Posterior cingulate gyrus (tissue), 11 donors: ENCODE measurements at places on chromosomes 1 and 21.
A peak's percentile ranks its signal among the peaks of the same experiment; 100 is the strongest.

DNA sequence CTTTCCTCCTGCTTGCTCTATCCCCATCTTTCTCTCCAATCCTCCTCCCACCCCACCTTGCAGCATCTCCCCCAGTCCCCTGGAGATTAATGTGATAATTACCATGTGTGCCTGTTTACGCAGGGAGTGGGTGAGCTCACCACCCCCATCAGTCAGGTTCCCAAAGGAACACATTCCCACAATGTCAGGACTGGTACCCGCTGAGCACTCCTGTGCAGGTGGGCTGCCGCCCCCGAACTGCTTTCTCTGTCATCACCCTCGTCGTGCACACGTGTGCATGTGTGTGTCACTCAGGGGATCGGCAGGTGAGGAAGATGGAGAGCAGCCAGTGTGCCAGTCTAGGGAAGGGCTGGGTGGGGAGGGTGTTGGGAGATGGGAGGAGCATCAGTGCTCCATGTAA, 163.4 kb downstream of the CACNA1E start:
- DNase-seq: no peak

- DNase-seq: no peak
These were observed 5.3 kb upstream of the HSPA13 start for GRCh38 chr21:14388282-14388681.

DNA sequence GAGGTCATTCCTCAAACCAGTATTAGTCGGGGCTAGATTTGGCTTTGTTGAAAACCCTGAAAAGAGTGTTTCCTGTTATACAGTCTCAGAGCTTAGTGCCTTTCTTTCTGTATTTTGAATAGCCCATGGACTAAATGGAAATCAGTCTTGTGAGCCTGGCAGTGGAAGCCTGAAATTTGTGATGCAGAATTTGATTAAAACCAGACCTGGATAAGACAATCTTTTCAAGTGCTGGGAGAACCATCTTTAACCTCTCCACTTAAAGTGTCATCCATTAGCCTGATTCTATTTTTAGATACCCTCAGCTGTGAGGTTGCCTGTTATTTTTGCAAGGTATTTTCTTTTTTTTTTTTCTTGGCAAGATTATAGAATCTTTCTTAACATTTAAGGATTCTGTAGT, 19.5 kb downstream of the ACTN2 start:
- DNase-seq: no peak

DNA sequence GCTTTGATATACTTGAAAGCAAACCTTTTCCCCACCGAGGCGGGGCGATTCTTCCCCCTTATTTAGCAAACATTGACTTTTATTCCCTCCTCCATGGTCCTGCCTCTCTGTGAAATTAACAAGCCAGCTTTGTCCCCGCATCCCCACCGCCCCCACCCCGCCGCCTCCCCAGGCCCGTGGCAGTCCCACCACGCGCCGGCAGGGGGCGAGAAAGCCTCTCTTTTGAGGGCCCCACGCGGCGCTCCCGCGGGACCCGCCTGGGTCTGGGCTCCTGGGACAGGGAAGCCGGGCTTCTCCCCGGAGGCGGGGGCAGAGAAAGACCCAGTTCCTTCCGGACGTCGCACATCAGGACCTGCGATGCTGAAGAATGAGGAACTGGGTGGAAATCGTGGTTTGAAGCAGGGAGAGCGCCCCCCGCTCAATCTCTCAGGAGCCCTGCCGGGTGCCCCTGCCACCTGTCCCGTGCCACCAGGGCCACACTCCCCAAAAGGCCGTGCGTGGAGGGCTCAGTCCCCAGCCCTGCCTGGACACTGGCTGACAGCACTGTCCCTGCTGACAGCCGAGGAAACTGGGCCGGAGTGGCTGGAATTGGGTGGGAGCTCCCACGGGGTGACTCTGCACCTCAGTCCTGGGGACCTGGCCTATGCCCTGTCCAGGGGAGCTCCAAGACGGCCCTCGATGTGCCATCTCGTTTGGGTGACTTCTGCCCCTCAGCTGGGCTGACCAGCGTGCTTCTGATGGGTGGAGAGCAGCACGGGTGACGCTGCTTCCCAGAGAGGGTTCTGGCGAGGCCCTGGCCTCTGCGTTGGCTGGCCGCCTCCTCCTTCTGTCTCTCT, 8.6 kb upstream of the ACTRT2 start:
- DNase-seq: peak; percentile 89

- DNase-seq: no peak
These were observed 558 bp upstream of the BTG3 start for GRCh38 chr21:17613242-17613676.

DNA sequence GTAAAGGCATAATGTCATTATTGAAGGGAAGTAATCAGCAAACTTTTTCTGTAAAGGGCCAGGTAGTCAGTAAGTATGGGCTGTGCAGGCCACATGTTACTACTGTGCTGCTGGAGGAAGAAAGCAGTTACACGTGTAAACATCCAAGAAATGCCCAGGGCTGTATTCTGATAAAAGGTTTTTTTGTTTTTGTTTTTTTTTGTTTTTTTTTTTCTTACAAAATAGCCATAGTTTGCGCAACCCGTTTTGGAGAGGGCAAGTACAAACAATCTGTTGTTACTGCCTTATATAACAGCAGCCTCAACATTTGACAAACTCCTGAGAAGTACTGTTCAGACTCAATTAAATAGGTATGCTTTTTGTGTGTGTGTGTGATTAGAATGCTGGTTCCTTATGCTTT, 26.7 kb upstream of the MTMR11 start:
- no peak for DNase-seq

- DNase-seq: no peak
These were observed 232.9 kb upstream of the USP25 start for GRCh38 chr21:15496911-15497310.

- no peak for DNase-seq
These were observed 5.3 kb downstream of the TRIM45 start for GRCh38 chr1:117116090-117116783.

DNA sequence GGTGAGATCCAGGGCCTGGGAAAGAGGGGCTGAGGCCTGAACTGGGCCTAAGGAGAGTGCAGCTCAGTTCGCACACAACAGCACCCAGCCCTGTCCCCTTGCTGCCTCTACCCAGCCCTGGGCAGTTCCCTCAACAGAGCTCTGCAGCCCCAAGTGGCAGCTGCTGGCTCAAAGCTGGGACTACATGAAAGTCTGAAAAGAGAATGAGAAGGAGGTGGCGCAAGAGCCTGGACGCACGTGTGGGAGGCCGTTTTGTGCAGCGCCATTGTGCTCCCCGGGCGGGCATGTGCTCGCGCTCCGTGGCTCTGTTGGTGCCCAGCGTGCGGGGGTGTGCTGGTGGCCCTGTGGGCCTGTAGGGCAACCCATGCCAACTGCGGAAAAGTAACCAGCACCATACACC, 10.3 kb downstream of the GPR37L1 start:
- DNase-seq: peak; percentile 98

GRCh38 chr21:45167796-45168222, 93.4 kb downstream of the ADARB1 start:
- DNase-seq: no peak

GRCh38 chr1:172460177-172460576, 16.3 kb upstream of the PIGC start:
- DNase-seq: no peak

DNA sequence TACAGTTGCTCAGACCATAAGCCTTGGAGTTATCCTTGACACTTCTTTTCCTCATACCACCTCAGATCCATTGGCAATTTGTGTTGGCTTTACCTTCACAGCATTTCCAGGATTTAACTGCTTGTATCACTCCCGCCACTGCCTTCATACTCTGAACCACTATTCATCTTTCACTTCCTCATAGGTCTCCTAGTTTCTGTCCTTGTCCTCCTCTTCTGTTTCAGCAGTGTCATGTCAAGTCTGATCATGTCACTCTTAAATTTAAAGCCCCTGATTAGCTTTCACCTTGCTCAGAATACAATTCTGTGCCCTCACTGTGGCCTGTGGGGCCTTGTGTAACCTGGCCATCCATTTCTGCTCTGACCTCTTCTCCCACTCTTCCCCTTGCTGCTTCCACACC, 34.7 kb upstream of the C1orf115 start:
- no peak for DNase-seq

DNA sequence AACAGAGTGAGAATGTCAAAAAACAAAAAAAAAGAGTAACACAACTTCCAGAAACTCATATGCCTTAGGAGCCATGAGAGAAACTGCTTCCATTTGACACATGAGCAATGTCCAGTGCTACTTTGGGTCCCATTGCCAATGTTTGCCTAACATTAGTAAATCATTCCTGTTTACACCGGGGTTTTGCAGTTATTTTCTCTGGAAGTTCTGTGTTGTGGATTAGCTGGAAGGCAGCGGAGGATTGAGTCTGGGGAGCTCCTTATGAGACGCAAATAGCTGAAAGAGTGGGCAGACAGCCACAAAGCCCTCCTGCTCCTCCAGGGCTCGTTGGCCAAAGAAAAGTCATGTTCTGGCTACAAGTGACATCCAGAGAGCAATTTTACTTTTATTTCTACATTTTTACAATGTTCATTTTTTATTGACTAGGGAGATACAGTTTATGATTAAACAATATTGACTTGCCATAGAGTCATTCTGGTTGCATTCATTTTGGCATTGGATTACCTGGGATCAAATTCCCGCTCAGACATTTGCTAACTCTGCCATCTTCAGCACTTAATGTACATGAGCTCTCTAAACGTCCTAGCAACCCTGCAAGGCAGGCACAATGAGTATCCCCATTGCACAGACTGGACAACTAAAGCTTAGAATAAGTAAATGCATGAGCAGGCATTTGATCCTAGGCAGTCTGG, 66.4 kb upstream of the GALNT2 start:
- no peak for DNase-seq

GRCh38 chr1:65946960-65947359, 154.3 kb downstream of the PDE4B start:
- no peak for DNase-seq

- DNase-seq: no peak
These were observed 121.5 kb downstream of the SIM2 start for GRCh38 chr21:36820176-36821031.

GRCh38 chr1:217135987-217136894, 413.0 kb upstream of the ESRRG start:
- no peak for DNase-seq

DNA sequence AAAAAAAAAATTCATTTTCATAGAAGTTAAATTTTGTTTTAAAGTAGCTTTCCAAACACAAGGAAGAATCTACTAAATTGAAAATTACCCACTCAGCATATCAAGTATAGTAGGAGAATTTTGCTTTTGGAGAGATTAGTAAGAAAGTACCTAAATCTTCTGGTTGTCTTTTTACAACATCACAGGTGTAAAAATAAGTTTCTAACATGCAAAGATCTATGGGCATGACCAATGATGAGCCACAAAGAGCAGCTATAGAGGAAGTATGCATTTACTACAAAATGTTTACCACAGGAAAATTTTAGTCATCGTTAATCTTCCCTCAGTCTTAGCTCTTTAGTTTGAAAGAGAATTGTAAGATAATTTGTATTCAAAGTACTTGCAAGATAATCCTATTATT, 28.1 kb downstream of the ANGPTL3 start:
- no peak for DNase-seq

- no peak for DNase-seq
These were observed 178.8 kb downstream of the SYT2 start for GRCh38 chr1:202531472-202531811.

DNA sequence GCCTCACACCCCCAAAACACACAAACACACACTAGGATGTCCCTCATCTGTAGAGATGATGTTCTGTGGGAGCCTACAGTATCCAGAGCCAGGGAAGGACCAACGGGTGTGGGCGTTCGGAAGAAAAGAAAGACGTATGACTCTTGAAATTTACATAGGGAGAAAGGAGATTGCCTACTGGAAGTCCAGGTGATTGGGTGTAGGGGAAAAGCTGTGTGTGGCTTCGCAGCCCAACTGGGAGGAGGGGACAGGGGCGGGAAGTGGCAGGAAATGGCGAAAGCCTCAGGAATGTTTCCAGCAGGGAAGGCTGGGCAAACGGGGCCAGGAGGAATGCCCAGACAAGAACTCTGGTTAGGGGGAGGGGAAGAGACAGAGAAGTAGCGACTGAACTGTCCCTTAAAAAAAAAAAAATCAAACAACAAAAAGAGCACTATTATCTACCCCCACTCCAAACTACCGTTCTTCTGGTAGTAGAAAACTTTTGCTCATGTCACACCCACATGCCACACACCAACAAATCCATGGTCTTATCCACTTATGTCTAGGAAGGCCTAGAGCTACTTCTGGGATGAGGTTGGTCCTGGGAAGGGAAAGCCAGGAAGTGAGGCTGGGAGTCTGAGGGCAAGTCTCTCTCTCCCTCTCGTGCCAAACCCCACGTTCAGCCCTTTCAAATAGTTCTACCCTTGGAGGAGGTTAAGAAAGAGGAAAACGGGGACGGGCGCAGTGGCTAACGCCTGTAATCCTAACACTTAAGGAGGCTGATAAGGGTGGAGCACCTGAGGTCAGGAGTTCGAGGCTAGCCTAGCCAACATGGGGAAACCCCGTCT, 1.8 kb upstream of the CKS1B start:
- peak; percentile 39 for DNase-seq
